ENCODE measurements at places on chromosomes 16 and 17. TPM values are rescaled to one million over a fixed set of nuclear protein-coding genes. Genes with fewer than 3 reads are reported as not detected.

FAM20A gene
- not detected for total RNA-seq

HEATR9 gene
- not detected for total RNA-seq

ITGAD gene
- not detected for total RNA-seq

MRPL28 gene
- 106 TPM for total RNA-seq

CCL1 gene
- not detected for total RNA-seq

IRX3 gene
- not detected for total RNA-seq

DHRS7C gene
- total RNA-seq, result not detected

ABCA8 gene
- total RNA-seq, result 1.8 TPM

WIPF2 gene
- 2.8 TPM for total RNA-seq

KREMEN2 gene
- not detected for total RNA-seq

YWHAE gene
- 964 TPM for total RNA-seq

CRYBA1 gene
- not detected for total RNA-seq

SPEM2 gene
- not detected for total RNA-seq

SEPTIN12 gene
- not detected for total RNA-seq

TBC1D3C gene
- total RNA-seq, result not detected

TP53TG3 gene
- not detected for total RNA-seq

HS3ST3B1 gene
- 4.3 TPM for total RNA-seq

HBA1 gene
- total RNA-seq, result not detected

TBX2 gene
- total RNA-seq, result 23.6 TPM

GABARAP gene
- 77.8 TPM for total RNA-seq

MYCBPAP gene
- under 0.01 TPM for total RNA-seq

PRSS27 gene
- total RNA-seq, result under 0.01 TPM

FA2H gene
- not detected for total RNA-seq

CD300E gene
- total RNA-seq, result not detected

ZNF263 gene
- 40.3 TPM for total RNA-seq

ABCC11 gene
- under 0.01 TPM for total RNA-seq

NPB gene
- total RNA-seq, result not detected

FBXO39 gene
- total RNA-seq, result not detected

GNAO1 gene
- total RNA-seq, result not detected

RNF227 gene
- 1.4 TPM for total RNA-seq

CMTM1 gene
- total RNA-seq, result 1.7 TPM

TMEM88 gene
- not detected for total RNA-seq

ZNF597 gene
- total RNA-seq, result 3.1 TPM

KRT15 gene
- total RNA-seq, result 3.6 TPM
